ENCODE measurements at places on chromosomes 6 and 20.

DNA sequence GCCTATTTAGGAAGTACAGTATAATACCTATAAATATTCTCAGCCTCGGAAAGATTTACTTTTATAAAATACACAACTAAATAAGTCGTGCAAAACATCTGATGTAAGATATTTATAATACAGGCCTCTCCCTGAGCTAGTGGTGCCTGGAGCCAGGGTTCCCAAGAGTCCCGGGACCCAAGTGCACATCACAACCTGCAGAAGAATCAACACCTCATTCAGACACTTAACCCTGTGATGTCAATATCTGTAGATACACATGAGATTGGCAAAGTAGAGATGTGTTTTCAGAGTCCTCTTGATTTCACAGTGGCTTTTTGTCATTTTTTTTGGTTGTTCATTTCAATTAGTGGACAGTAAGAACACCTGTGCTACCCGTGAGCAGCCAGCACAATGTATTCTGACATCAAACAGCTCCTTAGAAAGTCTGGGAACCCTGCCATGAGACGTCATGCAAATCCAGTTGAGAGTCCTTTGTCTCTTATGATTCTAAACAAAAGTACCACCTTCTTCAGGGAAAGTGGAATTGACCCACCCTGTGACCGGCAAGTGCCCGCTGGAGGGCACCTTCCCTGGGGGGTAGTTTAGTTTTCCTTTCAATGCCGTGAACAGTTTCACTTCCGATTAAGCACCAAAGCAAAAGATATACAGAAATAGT lies 101.6 kb downstream of the DACT2 start:
- DNase-seq, result no peak

DNA sequence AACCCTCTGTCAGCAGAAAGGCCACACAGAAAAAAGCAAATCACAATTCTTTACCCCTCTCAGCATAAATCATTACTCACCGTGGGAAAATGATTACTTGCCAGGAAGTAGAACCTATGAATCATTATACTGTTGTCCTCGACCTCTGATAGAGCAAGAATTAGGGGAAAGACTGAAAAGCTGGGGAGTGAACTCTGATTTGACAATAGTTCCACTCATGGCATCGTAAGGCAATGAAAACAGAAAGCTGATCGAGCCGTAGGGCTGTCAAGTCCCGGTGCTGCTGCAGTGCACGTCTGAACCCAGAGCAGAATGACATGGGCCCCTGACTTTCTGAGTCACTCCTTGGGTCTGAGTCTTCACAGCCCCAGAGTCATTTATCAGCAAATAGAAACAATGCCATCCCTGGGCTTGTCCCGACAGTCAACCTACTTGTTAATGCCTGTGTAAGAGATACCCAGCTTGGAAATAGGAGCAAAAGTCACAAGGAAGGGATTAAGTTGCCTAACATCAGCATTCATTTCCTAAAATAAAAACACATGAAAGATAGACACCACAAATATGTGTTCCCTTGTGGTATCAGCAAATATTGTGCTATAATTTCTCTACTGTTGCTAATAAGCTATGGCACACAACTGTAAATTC lies 224.8 kb upstream of the MARCKS start:
- no peak for DNase-seq

DNA sequence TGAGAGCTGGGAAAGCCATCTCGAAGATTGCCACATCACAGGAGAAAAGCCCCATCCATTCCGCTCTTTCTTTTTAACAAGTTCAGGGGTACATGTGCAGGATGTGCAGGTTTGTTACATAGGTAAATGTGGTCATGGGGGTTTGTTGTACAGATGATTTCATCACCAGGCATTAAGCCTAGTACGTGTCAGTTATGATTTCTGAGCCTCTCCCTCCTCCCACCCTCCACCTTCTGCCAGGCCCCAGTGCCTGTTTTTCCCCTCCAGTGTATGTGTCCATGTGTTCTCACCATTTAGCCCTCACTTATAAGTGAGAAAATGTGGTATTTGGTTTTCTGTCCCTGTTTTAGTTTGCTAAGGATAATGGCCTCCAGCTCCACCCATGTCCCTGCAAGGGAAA lies 566.5 kb upstream of the AGPAT4 start:
- no peak for DNase-seq

DNA sequence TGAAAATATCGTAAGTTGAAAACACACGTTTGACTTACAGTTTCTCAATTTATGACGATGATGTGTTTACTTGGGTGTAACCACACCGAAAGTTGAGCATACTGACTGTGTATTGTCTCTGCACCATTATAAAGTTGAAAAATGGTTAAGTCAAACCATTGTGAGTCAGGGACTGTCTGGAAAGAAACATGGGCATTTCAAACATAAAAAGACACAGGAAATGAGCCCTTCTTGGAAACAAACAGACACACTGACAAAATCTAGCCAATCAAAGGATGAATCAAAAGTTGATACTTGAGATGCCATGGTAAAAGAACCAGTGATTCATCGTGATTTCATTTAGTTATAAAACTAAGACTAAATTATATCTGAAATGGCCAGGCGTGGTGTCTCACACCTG lies 5.3 kb downstream of the POPDC3 start:
- no peak for DNase-seq

DNA sequence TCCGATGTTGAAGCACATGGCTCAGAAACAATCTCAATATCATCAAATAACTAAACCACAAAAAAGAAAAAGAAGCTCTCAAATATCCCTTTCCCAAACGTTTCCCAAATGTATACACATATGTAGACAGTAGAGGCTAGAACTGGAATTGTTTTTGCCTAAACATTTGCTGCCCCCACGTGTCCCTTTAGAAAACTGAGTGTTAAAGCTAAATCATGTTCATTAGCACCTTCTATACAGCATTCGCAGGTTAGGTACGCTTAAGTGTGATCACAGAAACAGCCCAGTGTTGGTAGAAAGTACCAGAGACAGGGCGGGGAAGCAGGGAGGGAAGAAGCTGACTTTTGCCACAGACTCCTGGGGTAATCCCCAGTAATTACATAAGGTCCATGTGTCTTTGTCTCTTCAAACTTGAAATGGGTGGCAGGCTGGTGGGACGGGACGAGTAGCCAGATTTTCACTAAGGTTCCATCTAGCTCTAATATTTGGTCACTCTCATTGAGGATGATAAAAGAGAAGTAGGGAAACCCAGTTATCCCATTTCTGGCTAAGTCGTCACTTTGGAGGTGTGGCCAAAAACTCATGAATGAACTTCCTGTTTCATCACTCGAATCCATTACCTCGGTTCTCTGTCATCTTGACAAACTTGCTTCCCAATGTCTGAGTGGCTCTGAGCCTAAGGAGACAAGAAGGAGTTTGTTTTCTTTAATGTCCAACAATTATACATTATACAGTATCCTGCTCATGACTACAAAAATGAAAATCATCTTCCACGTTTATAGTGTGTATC lies 15.0 kb upstream of the TFAP2A start:
- DNase-seq, result peak; percentile 50

GRCh38 chr20:57618091-57618763 lies 2.0 kb downstream of the ZBP1 start:
- no peak for DNase-seq

DNA sequence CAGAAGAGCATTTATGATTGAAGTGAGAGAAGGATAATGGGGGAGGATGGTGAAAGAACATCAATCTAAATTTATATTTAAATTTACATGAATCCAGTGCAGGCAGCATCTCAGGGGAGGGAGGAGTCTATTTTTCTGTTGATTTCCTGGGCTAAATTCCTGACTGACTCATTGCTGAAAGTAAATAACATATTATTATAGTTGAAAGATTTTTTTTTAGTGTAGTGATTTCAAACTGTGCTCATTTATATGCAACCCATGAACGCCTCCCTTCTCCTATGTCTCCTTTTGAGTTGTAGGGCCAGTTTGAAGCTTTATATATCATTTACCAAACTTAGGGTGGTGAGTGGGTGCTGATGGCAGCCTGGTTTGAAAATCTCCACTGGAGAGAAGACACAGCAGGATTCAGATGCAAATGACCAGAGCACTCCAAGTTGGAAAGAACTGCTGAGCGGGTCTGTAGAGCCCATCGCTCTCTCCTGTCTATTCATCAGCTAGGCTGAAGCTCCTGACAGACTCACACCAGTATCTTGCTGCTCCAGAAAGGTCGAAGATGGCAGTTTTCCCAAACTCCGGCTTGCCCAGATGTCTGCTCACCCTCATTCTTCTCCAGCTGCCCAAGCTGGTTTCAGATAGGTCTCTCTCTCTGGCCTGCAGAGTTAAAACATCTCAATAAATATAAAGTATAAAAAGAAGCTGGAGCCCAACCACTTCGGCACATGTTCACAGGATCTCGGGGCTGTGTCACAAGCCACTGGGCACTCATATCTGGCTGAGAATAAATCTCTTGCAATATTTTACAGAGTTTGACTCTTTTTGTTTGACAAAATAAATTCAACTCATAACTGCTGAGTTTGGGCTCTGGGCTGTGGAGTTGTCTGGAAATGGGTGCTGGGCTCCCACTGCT lies 18.3 kb downstream of the BTN2A1 start:
- no peak for DNase-seq

- DNase-seq, result no peak
Measured at GRCh38 chr6:55651015-55651414, 72.0 kb upstream of the HMGCLL1 start.

GRCh38 chr6:53300656-53301551 lies 47.8 kb downstream of the ELOVL5 start:
- peak; percentile 84 for DNase-seq

All from globus pallidus (tissue), 1 donor.